ENCODE measurements at places on chromosomes 6 and 20.

DNA sequence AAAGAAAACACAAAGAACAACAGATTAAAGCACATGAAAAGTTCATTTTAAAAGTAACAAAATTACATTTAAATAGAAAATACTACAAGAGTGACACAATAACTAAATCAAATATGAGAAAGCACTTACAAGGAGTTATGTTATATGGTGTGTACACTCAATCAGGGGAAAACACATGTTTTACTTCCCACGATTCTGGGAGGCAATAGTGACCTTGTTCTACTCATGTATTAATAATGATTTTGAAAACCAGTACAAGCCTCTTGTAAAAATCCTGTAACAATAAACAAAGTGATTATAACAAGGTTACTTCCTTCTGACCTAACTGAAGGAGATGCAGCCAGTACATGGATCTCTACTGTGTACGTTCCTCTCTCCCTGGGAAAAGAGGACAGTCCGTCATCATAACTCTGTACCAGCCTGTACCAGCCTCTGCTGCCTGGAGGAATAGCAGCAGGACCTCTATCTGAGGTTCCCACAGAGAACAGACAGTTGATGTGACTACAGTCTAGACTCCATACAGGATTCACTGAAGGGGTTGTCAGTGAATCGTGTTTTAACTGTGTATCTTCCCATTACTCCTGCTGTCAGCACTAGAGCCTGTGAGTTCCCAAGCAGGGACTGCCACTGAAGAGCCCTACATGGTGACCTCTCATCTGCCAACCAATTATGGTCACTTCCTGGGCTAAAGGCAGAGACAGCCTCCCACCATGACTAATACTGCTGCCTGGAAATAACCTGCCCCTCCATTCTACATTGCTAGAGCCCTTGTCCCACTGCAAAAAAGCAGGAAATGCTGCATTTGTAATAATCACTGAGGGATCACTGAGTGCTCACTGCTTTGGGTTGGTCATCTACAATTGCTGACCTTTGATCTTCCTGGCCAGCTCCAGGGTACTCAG is 149.7 kb downstream of the KIF16B start:
- DNase-seq: no peak

DNA sequence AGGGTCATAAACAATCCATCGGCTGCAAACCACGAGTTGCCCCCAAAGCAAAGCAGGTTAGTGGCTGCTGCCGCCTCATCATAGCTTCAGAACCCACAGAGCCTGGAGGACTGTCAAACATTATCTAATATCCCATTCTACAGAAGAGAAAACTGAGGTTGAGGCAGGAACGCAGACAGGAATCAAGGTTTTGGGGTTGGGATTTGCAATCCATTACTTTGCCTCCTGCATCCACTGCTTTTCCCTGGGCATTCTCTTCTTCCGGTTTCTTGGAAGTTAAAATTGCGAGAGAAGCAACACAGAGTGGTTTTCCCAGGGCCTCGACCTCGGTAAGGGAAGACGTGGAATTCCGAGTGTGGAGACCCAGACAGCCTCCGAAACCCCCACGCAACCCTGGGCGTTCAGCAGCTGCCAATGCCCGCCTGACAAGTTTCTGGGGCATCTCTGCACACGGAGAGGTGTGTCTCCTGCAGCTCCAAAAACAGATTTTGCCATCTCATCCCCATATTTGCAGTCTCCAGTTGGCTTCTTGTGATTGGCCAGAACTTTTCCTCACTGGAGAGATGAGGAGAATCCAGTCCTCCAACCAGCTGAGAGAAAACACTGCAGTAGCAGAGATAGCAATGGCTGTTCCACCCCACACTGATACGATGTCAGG is 45.5 kb upstream of the SNAP25 start:
- DNase-seq: no peak

DNA sequence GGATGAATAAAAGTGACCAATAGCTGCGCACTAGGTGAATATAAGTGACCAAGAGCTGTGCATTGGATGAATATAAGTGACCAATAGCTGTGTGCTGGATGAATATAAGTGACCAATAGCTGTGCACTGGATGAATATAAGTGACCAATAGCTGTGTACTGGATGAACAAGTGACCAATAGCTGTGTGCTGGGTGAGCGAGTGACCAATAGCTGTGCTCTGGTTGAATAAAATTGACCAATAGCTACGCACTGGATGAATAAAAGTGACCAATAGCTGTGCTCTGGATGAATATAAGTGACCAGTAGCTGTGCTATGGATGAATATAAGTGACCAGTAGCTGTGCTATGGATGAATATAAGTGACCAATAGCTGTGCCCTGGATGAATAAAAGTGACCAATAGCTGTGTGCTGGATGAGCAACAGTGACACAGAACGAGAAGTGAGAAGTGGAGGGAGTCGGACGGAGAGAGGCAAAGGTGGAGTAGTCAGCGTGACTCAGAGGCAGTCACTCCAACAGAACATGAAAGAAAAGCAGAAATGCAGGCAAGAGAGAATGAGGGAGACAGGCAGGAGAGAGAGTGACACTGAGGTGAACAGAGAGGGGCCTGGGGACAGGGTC is 38.5 kb downstream of the RBM38 start:
- no peak for DNase-seq

DNA sequence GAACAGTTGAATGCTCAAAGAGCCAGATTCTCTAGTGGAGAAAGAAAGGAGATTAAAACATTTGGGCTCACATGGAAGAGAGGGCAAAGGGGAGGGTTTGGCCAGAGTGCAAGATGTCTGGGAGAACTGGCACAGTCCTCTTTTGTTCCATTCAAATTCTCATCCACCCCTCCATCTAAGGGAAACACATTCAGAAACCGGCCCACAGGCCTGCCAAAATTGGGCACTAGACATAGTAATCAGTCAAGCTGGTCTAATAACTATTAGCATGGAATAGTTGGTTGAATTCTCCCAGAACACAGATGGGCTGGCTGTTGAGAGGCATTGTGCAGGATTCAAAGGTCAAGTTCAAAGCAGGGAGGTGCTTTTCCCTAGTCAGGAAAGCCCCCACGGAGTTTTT is 341.4 kb upstream of the IRAK1BP1 start:
- no peak for DNase-seq

DNA sequence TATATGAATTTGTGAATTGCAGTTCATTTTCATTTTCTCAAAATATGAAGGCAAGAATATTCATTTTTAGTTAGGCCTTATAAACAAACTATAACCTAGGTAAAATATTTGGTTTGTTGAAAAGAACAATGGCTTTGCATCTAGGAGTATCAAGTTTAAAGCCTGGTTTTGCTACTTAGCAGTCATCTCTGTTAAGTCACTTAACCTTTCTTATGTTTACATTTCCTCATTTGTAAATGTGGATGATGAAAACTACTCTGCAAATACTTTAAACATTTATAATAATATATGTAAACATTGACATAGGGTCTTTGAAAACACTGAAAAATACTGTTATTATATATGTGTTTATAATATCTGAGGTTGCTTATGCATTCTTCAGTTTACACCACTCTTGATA is 135.5 kb downstream of the CENPW start:
- DNase-seq: no peak

DNA sequence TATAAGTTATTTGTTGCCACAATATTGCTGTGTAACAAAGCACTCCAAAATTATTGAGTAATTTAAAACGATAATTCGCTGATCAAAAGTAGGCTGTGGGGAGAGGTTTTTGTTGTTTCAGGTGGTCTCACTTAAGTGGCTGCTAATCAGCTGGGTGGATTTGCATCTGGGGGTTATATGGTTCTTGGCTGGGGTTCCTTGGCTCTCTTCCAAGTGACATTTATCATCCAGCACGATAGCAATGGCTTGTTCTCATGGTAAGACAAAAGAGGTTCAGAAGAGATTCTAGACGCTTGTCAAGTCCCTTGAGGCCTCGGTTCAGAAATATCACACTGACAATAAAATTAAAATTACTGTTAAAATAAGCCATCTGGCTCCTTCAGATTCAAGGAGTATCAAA is 1648.8 kb downstream of the GRIK2 start:
- DNase-seq: peak; percentile 84

- no peak for DNase-seq
Measured at GRCh38 chr20:22374678-22375590, 209.4 kb downstream of the FOXA2 start.

- no peak for DNase-seq
Measured at GRCh38 chr6:15023448-15023847, 222.4 kb upstream of the JARID2 start.

DNA sequence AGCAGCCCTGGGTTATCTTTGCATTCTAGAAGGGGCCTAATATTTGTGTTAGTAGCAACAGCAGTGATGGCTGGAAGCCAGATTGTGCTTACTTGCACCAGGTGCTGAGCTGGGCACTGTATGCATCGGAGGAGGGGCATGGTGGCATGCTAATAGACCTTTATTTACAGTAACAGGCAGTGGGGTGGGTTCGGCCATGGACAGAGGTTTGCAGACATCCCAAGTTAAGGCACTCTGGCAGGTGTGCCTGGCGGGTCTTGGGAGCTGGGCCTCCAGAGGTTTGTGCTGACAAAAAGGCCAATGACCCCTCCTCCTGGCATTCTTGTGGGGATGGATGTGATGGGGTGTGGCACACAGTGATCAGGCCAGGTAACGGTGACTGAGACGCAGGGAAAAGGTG is 39.0 kb upstream of the CD93 start:
- DNase-seq: no peak

GRCh38 chr20:330233-331149 is 5.1 kb downstream of the SOX12 start:
- peak; percentile 61 for DNase-seq

GRCh38 chr6:53616450-53617357 is 48.9 kb downstream of the KLHL31 start:
- no peak for DNase-seq

DNA sequence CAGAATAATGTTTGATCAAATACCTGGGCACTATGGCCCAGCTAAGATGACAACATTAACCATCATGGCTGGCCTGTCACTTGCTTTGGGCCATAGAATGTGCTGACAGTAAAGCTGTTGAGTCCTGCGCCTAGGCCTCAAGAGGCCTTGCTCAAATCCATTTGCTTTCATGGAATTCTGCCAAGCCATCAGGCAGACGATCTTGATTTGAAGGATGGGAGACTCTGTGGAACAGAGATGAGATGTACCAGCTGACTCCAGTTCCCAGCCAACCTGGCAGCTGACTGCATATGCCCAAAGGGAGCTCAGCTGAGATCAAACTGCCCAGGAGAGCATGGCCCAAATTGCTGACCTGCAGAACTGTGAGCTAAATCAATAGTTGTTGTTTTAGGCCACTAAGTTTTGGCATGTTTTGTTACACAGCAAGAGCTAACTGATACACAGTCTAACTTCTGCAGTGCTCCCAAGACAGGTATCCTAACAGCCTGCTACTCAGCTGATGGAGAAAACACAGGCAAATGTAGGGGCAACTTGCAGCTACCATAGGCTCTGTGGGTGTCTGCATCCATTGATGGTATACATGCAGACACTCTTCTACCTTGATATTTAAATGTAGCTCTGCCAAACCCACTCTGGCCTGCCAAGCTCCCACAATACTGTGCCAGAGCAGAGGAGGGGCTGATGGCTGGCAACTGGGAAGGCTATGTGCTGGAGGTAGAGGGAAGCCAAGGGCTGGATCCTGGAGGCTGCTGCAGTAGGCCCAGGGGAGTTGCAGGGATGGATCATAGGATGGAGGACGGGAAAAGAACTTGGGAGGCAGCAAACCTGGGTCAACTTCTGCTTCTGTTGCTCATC is 55.2 kb upstream of the RNF24 start:
- DNase-seq: peak; percentile 28

DNA sequence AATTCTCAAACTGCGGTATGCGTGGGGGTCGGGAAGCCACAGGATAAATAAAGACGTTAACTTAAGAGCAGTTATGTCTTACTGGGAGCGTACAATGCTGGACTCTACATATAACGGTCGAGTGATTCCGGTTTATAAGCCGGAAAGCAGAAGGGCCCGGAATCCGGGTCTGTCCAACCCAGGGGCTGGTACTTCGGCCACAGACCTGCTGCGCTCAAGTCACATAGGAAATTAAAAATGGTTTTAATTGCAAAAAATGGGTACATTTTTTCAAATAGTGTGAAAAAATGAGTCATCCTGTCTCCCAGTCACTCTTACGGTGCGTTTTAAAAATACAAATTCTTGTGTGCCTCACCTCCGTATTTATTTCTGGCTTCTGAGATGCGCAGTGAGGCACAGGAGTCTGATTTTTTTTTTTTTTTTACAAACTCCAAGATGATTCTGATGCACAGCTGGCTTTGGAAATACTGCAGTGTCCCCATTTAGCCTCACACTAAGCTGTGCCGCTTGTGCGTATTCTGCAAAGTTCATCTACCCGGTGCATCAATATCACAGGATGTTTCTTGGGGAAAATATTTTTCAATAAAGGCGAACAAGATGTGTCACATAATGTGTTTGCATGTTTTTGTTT is 1.0 kb downstream of the PCIF1 start:
- DNase-seq: no peak

- no peak for DNase-seq
Measured at GRCh38 chr6:118782651-118783050, 111.3 kb upstream of the ASF1A start.

GRCh38 chr6:49743429-49743828 is 759 bp downstream of the CRISP3 start:
- DNase-seq: no peak

- no peak for DNase-seq
Measured at GRCh38 chr6:79943133-79943532, 4.2 kb downstream of the ELOVL4 start.

- DNase-seq: no peak
Measured at GRCh38 chr6:169078399-169079145, 175.1 kb downstream of the THBS2 start.

DNA sequence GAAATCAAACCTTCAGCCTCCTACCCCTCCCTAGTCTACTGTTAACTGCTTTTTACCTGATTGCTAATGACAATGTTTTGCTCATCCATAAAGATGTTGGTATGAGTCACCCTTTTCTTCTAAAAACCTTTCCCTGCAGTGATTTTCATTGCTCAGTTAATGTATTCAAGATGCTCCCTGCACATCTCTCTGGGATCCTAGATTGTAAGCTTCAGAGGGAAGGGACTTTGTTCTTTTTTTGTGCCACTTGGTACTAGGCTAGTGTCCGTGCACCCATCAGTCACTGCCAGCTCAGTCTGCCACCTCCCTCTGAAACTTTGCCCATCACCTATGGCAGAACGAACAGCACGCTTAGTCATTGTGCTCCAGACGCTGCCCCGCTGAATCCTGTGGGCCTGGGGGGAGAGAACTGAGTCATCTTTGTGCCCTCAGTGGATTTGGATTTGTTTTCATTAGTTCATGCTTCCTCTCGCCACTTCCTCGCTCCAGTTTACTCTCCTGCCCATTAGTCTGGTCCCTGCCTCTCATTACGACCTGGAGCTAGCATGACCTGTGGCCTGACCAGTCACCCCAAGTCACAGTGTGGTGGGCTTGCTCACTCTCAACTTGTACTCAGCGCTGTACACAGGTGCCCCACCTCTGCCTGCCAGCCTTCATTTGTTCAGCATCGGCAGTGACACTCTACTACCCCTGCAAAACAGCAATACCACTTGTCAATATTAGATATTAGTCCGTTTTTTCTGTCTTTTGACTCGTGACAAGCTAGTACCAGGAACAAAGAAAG is 78.0 kb upstream of the TMEM181 start:
- DNase-seq: no peak

- no peak for DNase-seq
Measured at GRCh38 chr6:113762641-113763040, 94.5 kb upstream of the MARCKS start.

- peak; percentile 56 for DNase-seq
Measured at GRCh38 chr20:62362991-62363919, 3.9 kb downstream of the LAMA5 start.

Measured in NCI-H2171 (cell line).